ENCODE measurements at places on chromosomes 4 and X.

DNA sequence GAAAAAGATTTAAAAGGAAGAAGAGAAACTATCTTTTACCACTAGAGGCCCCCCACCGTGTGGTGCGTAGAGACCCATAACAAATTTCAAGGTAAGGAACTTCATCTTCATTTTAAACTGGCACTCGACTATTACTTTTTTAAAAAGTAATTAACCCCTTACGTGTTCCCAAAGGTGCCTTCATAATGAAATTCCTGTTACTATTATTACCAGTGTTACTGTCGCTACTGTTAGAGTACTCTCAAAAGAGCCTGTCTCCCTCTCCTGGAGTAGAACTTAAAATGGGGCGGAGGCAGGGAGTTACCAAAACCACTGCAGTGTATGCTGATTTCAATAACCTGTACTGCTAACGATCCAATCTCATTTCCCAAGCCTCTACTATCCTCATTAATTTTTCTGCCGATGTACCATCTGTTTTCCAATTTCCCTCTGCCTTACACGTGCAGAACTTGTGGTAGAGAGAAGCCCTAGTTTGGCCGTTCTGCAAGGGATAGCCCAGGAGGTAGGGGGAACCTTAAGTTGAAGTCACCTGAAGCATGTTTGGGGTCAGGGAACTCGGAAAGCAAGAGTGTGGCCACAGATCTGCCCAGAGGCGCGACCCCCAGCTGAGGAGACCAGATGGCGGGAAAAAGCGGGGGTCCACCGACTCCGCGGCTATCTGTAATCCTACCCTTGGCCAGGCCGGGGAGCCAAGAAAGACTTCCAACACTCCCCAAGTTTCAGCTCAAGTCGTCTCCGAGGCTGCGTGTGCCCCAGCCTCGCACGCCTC lies 720 bp upstream of the STK26 start:
- DNase-seq = no peak

DNA sequence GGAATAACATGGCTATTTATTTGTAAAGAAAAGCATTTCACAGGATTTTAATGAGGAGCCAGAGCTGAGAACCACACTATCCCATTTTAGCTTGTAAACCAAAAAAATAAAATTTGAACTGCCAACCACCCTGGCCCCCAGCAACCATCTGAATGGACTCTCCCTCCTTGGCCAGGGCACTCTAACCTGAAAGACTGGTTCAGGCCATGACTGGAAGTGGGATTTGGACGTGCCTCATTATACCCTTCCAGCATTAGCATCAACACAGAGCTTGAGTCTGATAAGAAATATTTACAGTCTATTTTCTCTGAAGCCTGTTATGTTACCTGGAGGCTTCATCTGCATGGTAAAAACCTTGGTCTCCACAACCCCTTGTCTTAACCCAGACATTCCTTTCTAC lies 30.0 kb downstream of the METAP1 start:
- no peak for DNase-seq

GRCh38 chrX:132180929-132181328 lies 38.3 kb downstream of the RAP2C start:
- no peak for DNase-seq

DNA sequence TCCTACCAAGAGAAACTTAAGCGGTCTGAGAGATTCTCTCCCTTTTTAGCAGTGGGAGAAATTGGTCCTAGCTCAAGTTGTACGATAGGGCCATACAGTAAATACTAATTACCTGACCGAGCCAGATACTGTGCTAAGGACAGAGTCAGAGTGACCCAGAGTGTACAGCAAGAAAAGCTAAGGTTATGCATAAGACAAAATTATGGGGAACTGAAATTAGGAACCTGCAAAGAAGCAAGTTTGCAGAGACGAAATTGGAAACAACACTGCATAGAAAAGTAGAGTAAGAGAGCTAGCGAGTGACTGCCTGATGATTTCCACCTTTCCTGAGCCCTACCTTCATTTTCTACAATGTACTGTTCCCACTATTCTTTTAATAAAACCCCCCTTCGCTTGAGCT lies 278.1 kb downstream of the NKX6-1 start:
- DNase-seq = no peak

DNA sequence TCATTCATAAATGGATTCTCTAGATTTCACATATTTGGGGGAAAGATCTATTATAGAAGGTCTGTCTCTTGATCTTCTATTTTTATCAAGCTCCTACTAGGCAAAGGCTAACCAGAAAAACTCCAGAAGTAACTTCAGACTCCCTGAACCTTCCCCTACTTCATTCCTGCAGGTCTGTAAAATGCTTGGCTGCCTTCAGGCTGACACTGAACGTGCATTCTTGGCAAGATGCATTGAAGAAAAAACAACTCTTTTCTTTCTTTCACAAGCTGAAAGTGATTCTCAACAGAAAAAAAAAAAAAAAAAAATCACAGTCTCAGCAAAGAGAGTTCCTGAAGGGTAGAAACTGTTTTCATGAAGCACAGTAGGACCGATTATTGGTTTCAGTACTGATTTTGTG lies 12.7 kb downstream of the OPHN1 start:
- DNase-seq = peak; percentile 23

- DNase-seq = no peak
These were observed 495.0 kb upstream of the SLIT2 start for GRCh38 chr4:19756661-19757060.

GRCh38 chrX:5051831-5052491 lies 1176.7 kb downstream of the NLGN4X start:
- peak; percentile 83 for DNase-seq

GRCh38 chr4:69818060-69818639 lies 41.8 kb downstream of the SULT1E1 start:
- no peak for DNase-seq

DNA sequence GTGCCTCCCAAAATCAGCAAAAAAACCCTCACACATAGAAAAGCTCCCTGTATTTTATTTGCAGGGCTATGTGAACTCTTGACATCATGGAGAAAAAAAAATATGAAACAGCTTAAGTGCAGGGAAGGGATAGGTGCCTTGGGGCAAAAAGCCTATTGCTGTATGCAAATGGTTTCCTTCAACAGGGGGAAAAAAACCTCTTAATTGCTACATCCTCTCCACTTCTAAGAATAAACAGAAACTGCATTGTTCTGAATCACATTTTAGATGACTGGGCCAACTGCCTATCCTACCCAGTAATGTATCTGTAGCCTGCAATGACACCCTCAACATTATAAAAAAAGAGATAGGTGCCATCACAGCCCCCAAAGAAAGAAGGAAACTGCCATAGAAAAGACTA lies 229.4 kb upstream of the GALNTL6 start:
- DNase-seq = no peak

DNA sequence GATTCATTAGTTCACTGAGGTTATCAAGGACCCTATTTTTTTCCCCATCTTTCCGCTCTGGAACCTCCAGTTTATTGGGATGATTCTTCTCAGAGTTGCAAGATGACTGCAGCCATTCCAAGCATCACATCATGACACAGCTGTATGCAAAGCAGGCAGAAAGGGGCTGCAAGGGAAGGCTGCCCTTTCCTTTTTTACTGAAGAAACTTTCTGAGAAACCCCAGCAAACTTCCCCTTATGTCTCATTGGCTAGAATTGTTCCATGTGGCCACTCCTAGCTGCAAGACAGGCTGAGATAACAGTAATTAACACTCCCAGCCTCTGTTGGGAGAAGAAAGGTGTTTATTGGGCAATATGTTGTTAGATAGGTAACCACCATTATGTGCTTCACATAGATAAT lies 102.6 kb downstream of the SATL1 start:
- DNase-seq = no peak

DNA sequence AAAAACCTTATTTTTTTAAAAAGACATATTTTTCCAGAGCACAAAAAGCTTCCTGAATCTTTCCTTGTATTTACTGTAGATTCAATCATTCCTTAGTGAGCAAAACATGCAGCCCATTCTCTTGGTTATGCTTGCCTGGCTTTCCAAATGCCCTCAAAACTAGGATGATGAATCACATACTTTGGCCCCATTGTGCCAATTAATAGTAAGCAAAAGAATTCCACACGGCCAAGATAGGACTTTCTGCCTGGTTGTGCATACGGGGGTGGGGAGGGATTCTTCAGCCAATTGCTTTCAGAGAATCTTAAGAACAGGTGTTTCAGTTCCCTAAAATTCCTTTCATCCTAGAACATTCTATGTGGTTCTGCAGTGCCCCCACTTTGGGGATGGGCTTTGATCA lies 7.0 kb downstream of the RAI2 start:
- DNase-seq = no peak

- peak; percentile 82 for DNase-seq
These were observed 5.9 kb downstream of the TIMM17B start for GRCh38 chrX:48891402-48892288.

DNA sequence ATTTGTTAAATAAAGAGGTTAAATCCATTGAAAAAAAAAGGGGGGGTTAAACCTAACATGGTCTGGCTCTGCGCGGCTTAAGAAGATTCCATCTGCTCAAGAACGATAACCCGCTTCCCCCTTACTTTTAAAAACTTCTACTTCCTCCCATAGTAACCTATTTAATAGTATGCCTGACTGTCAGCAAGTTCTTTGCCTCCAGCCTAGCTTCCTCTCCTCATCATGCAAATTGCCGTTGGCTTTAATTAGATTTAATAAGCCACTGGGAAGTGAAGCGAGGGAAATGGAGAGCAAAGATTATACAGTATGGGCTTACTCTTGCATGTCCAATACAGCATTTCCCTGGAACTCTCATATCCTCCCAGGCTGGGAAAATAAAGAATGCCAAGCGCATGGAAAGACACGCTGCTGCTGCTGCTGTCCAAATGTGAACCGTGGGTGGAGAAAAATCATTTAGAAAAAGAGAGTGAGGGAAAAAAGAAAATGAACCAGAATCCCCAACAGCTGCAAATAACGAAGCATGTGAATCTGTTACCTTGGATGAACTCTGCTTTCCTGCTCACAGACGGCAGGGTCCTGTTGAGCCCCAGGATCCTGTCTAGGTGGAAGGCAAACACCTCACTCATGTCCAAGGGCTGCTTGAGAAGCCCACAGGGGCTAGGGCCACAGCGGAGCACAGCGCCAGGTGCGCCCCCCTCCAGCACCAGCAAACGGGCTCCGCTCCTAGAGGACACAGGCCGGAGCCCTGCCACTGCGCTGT lies 2.7 kb downstream of the GASK1B start:
- DNase-seq = peak; percentile 48

DNA sequence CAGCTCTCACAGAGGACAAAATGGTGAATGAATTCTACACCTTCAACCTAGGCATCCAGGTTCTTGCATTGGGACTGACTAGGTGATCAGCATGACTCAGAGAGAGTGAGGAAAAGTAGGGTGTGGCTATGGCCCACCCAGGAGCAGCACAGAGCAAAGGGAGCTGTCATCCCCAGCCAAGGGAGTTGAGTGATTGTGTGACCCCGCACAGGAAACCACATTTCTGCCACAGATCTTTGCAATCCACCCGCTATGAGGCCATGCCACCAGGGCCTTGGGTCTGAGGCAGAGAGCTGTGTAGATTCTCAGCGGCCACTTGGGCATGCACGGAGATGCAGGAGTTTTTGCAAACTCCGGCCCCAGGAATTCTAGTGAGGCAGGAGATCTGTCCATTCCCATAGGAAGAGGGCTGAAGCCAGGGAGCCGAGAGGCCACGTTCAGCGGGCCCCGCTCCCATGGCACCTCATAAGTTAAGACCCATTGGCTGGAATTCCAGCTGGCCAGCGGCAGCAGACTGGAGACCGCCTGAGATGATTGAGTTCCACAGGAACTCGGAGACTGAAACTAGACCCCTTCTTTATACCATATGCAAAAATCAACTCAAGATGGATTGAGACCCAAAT lies 75.9 kb downstream of the NAA11 start:
- peak; percentile 31 for DNase-seq

All from fibroblast of upper back skin (primary cell).